ENCODE measurements at places on chromosomes 1 and 21.
A peak's percentile ranks its signal among the peaks of the same experiment; 100 is the strongest.

- no peak for DNase-seq
Measured at GRCh38 chr1:50742523-50742922, 217.5 kb downstream of the FAF1 start.

DNA sequence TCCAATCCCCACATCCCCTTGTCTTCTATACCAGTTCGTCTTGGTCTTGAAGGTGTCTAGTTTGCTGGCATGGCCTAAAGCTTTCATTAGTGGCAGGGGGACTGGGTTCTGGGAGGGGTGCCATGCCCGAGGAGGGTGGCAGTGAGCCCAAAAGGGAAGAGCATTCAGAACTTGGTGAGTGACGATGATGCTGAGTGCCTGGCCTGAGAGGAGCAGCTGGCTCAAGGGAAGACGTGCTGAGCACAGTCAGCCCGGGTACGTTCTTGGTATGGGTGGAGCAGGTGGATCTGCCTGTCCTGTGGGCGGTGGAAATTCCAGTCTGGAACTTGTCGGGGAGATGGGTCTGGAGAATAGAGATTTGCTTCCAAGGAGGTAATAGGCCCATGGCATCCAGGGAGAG lies 4.6 kb downstream of the FDPS start:
- DNase-seq, result no peak

DNA sequence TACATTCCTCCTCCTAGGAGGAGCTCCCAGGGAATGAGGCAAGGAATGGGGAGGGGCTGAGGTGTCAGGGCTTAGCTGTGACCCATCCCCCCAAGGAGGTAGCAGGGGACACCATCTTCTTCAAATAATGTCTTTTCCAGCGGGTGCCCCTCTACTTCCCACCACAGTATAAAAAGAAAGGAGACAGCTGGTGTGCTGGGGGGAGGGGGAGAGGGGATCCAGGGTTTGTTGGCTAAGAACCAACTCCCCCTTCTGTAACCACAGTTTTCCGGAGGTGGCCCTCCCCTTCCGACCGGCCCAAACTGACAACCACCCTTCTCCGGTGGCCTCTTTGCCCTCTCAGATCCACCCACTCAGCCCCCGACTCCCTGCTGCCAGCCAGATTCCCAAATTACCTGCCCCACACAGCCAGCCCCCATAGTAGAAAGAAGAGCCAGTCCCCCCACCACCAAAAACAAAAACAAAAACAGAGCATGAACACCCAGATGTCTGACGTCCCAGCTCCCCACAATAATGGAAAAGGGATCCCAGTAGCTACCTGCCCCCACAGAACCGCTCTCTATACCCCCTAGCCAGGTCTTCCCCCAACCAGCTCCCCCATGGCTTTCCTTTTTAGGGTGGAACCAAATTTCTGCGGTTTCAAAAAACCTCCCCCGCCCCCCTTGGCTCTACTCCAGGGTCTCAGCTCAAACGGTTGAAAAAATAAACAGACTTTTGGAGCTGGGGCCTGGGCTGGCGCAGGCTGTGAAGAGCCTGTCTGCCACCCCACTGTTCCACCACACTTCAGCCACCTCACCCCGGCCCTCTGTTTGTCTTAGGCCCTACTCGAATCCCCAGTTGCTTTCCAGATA lies 2.1 kb downstream of the ARHGEF2 start:
- DNase-seq, result peak; percentile 57

- no peak for DNase-seq
Measured at GRCh38 chr1:53401813-53402745, 57.1 kb upstream of the DMRTB1 start.

DNA sequence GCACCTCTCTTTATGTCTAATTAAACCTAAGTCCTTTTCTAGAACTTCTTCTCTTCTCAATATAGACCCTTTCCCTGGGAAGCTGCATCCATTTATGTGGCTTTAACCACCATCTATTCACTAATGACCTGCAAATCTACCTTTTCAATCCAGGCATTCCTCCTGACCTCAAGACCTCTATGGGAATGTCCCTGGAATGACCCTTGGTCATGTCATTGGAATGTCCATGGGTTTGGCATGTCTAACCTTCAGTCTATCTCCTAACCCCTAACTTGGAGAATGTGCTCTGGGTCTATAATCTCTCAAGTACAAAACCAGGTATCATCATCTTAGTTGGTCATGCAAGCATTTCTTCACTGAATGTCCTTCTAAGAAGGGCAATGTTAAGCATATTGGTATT lies 196.1 kb downstream of the KCNH1 start:
- DNase-seq, result no peak

GRCh38 chr1:42524330-42524729 lies 61.2 kb downstream of the CCDC30 start:
- DNase-seq, result no peak

DNA sequence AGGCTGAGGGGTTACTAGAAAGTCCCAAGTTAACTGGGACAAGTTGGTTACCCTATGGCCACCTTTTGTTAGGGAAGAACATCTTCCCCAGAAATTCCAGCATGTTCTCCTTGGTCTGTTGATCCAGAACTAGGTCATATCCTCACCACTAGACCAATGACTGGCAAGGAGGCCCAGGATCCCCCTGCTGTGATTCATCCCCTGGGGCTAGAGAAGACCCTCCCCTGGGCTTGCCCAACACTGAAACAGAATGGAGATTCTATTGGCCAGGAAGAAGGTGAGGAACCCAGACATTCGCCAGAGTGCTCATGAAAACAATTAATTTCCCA lies 90.1 kb upstream of the SIM2 start:
- DNase-seq, result no peak

DNA sequence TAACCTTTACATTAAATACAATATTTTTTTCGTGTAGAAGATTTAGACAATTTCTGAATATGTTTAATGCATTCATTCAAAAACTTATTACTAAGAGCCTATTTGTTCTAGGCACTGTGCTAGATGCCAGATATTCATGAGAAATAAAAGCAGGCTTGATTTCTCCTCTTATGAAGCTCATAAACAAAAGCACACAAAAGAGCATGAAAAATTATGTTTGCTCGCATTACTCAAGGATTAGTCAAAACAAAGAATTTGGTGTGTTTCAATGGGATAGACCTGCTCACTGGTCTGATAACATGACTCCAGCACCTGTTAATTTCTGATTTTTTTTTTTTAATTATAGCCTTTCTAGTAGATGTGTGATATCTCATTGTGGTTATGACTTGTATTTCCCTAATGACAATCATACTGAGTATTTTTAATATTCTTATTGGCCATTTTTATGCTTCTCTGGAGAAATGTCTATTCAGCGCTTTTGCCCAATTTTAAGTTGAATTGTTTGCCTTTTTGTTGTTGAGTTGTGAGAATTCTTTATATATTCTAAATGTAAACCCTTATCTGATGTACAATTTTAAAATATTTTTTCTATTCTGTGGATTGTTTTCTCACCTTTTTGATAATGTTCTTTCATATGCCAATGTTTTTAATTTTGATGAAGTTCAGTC lies 382.3 kb upstream of the ADGRL4 start:
- DNase-seq, result no peak

DNA sequence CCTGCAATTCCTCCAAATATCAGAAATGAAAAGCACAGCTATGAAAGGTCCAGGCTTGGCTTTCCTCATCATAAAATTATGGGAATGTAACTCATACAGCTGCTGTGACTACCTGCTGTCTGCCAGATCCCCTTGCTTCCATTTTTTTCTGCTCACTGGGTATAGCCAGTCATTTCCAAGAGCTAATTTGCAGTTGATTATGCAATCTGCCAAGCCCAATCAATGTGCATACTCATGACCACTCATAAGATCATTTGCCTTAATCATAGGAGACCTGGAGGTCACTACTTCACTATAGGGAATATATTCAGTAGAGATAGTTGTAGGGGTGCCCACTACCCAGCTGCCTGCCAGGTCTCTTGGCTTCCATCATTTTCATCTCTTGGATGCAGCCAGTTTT lies 417.7 kb upstream of the ZRANB2 start:
- DNase-seq, result no peak

GRCh38 chr1:95506736-95507414 lies 272.9 kb downstream of the RWDD3 start:
- DNase-seq, result no peak

Measured in GM20000 (cell line).